ENCODE measurements at places on chromosomes 12 and 14.

GRCh38 chr14:91249841-91250616 lies 5.5 kb upstream of the GPR68 start:
- peak overlapping the region; percentile 63 for H3K27ac ChIP-seq
- no peaks in the 10 kb centered on the region for H3K27me3 ChIP-seq
- H3K36me3 ChIP-seq, result no peaks in the 10 kb centered on the region
- no peak overlapping the region for H3K4me3 ChIP-seq
- peak; percentile 73 for DNase-seq

GRCh38 chr14:24281636-24282035 lies 10.2 kb upstream of the RABGGTA start:
- no peak for DNase-seq
- H3K36me3 ChIP-seq, result no peaks in the 10 kb centered on the region
- peaks cover 48% of the 10 kb centered on the region for H3K4me1 ChIP-seq
- H3K27me3 ChIP-seq, result no peaks in the 10 kb centered on the region
- H3K4me3 ChIP-seq, result no peak overlapping the region
- H3K27ac ChIP-seq, result peak overlapping the region; percentile 53

GRCh38 chr12:111446631-111447570 lies 41.2 kb downstream of the SH2B3 start:
- peaks cover 83% of the 10 kb centered on the region for H3K36me3 ChIP-seq
- no peaks in the 10 kb centered on the region for H3K27me3 ChIP-seq

DNA sequence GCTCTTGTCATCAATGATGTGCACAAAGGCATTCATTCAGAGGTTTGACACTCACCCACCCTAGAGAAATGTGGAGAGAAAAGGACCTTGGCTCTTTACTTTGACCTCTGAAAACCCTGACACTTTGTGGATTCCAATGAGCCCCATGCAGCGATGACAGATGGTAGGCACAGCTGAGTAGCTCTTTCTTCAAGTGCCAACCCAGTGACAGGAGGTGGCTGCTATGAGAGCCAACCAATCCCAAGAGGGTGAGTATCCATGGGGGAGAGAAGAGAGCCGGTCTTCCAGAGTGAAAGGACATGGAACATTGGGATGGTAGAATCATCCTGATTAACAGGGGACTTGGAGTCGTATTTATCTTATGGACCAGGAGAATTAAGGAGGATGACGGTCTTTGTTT lies 17.8 kb downstream of the SLC8A3 start:
- no peaks in the 10 kb centered on the region for H3K27me3 ChIP-seq
- DNase-seq, result no peak
- no peaks in the 10 kb centered on the region for H3K36me3 ChIP-seq
- H3K4me3 ChIP-seq, result no peak overlapping the region
- no peak overlapping the region for H3K27ac ChIP-seq

GRCh38 chr14:68740788-68741476 lies 51.9 kb downstream of the ZFP36L1 start:
- H3K27me3 ChIP-seq, result no peaks in the 10 kb centered on the region
- DNase-seq, result no peak
- peaks cover 10% of the 10 kb centered on the region for H3K4me1 ChIP-seq
- H3K4me3 ChIP-seq, result no peak overlapping the region
- no peaks in the 10 kb centered on the region for H3K36me3 ChIP-seq

GRCh38 chr14:23588884-23589598 lies 10.5 kb upstream of the JPH4 start:
- peak; percentile 94 for DNase-seq
- no peak overlapping the region for H3K27ac ChIP-seq
- no peak overlapping the region for H3K4me3 ChIP-seq
- peaks cover 7% of the 10 kb centered on the region for H3K4me1 ChIP-seq
- no peaks in the 10 kb centered on the region for H3K27me3 ChIP-seq
- H3K36me3 ChIP-seq, result no peaks in the 10 kb centered on the region

GRCh38 chr14:60277605-60278190 lies 28.7 kb downstream of the PPM1A start:
- no peak overlapping the region for H3K27ac ChIP-seq
- no peak overlapping the region for H3K4me3 ChIP-seq
- no peaks in the 10 kb centered on the region for H3K27me3 ChIP-seq
- no peak for DNase-seq
- H3K4me1 ChIP-seq, result peaks cover 30% of the 10 kb centered on the region

GRCh38 chr12:63144556-63144955 lies 6.4 kb downstream of the AVPR1A start:
- H3K36me3 ChIP-seq, result no peaks in the 10 kb centered on the region
- DNase-seq, result no peak
- no peaks in the 10 kb centered on the region for H3K4me1 ChIP-seq
- H3K27ac ChIP-seq, result no peak overlapping the region

DNA sequence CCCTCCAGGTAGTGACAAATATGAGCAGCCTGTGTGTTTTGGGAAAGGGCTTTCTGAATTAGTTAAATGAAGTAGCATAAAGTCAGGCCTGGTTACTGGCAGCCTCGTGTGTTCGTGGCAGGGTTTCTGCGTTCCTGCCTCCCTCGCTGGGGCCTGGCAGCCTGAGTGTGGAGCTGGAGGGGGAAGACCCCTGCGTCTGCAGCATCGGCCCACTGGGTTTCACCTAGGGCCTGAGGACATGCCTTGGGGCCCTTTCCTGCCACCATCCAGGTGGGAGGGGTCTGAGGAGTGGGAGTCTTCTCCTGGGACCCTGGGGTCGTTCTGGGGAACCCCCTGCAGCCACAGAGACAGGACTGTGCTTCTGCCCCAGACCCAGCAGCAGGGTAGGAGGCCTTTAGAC lies 20.4 kb upstream of the AMN start:
- no peaks in the 10 kb centered on the region for H3K27me3 ChIP-seq
- DNase-seq, result no peak
- H3K36me3 ChIP-seq, result peaks cover 58% of the 10 kb centered on the region
- no peak overlapping the region for H3K4me3 ChIP-seq
- H3K27ac ChIP-seq, result no peak overlapping the region

GRCh38 chr14:54105406-54105805 lies 148.8 kb upstream of the BMP4 start:
- peaks cover 12% of the 10 kb centered on the region for H3K4me1 ChIP-seq
- DNase-seq, result no peak
- H3K4me3 ChIP-seq, result no peak overlapping the region
- no peaks in the 10 kb centered on the region for H3K36me3 ChIP-seq

DNA sequence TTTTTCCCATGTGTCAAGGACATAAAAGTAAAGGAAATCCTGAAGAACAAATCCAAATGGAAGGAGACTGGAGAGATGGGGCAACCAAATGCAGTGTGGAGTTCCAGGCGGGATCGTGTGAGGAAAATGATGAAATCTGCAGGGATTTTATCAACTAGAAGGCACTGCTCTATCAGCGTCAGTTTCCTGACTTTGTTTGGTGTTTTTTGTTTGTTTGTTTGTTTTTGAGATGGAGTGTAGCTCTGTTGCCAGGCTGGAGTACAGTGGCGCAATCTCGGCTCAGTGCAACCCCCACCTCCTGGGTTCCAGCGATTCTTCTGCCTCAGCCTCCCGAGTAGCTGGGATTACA lies 43.3 kb upstream of the GPR132 start:
- DNase-seq, result no peak
- H3K27ac ChIP-seq, result no peak overlapping the region
- no peak overlapping the region for H3K4me3 ChIP-seq
- no peaks in the 10 kb centered on the region for H3K36me3 ChIP-seq
- peaks cover 6% of the 10 kb centered on the region for H3K27me3 ChIP-seq

- H3K4me1 ChIP-seq, result no peaks in the 10 kb centered on the region
- no peak overlapping the region for H3K4me3 ChIP-seq
- H3K36me3 ChIP-seq, result no peaks in the 10 kb centered on the region
- DNase-seq, result no peak
- no peaks in the 10 kb centered on the region for H3K27me3 ChIP-seq
Observed at GRCh38 chr12:10293570-10294227, 14.0 kb upstream of the KLRD1 start.

DNA sequence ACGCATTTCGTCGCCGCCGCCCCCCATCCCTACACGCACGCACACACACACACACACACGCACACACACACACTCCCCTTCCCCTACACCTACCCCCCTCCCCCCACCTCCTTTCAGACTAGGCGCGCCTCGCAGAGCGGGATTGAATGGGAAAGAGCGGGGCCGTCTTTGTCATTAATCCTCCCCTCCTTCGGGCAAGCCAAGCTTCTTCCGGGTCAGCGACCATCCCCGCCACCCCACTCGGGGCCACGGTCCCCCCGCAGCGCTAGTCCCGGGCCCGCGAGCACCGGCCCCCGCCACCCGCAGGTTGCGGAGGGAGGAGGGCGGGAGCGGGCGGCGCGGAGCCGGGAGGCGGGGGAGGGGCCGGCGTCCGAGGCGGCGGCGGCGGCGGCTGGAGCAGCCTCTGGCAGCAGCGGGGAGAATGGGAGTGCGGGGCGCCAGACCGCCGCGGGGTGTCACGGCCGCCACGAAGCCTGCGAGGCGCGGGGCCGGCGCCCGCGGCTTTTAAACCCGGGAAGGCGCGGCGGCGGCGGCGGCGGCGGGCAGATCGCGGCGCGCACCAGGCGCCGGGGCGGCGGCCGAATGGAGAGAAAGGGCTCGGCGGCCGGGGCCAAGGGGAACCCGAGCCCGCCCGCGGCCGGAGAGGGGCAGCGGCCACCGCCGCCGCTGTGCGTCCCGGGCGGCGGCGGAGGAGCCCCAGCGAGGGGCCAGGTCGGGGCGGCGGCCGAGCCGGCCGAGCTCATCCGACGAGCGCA lies at the start of gene TTC9:
TTC9 (plus strand) TSS at position 369 of the 755 bp plus-strand sequence; CDS start at position 583, 214 bp downstream.
- peak within 1 kb of the TSS; percentile 64 for H3K27ac ChIP-seq
- DNase-seq, result peak; percentile 50
- peak within 1 kb of the TSS; percentile 85 for H3K4me3 ChIP-seq
- peaks cover 23% of the 10 kb centered on the region for H3K4me1 ChIP-seq

DNA sequence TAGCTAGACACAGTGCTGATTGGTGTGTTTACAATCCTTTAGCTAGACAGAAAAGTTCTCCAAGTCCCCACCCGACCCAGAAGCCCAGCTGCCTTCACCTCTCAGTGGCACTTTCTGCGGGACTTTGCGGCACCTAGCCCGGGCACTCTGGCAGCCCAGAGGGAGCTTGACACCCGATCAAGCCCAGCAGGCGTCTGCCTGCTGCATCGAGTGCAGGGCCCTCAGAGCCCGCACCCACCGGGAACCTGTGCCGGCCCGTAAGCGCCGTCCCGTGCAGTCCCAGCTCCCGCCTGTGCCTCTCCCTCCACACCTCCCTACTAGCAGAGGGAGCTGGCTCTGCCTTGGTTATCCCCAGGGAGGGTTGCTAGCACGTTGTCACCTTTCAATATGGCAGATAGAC lies 631.0 kb upstream of the STXBP6 start:
- no peak overlapping the region for H3K27ac ChIP-seq
- no peaks in the 10 kb centered on the region for H3K27me3 ChIP-seq
- DNase-seq, result no peak
- H3K4me1 ChIP-seq, result no peaks in the 10 kb centered on the region

DNA sequence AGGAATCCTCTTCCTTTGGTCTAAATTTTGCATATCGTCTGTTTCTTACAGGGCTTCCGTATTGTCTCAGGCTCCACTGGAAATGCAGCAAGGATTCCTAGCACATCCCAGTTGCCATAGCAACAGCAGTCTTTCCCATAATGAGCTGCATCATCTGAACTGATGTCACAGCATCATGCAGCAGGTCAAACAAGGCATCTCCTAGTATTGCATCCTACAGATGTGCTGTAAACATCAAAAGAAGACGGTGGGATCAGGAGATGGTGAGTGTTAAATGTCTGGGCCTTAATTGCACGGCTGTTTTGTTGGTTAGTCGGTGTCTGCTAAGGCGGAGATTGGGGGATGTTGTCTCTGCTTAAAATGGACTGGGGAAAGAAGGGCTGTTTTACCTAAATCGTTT lies at the start of gene AKAP6:
AKAP6 (plus strand) TSS at position 153 of the 400 bp plus-strand sequence. CDS start 104,196 bp downstream, outside the sequence.
- no peak within 1 kb of the TSS for H3K4me3 ChIP-seq
- no peaks in the 10 kb centered on the region for H3K27me3 ChIP-seq

- peaks cover 84% of the 10 kb centered on the region for H3K36me3 ChIP-seq
- no peak overlapping the region for H3K27ac ChIP-seq
- no peak overlapping the region for H3K4me3 ChIP-seq
- H3K27me3 ChIP-seq, result no peaks in the 10 kb centered on the region
Observed at GRCh38 chr12:71900091-71900490, 38.6 kb upstream of the TPH2 start.

- H3K27me3 ChIP-seq, result peaks cover 15% of the 10 kb centered on the region
- no peak overlapping the region for H3K4me3 ChIP-seq
- no peaks in the 10 kb centered on the region for H3K36me3 ChIP-seq
- no peaks in the 10 kb centered on the region for H3K4me1 ChIP-seq
Observed at GRCh38 chr12:127280393-127281275, 986.3 kb upstream of the TMEM132C start.

DNA sequence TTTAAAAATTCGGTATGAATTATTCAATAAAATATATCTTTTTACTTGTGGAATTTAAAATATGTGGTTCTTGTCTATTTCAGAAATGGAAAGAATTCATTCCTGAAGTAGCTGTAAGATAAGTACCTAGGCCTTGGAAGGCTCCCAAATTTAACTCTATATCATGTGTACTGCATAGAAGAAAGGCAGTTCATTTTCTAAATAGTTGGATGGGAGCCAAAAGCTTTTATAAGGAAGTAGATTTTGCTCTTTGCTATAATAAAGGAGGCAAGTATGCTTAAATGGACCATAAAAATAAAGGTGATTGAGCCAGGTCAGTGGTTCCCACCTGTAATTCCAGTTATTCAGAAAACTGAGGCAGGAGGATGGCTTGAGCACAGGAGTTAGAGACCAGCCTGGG lies 187.5 kb downstream of the ATXN7L3B start:
- H3K27ac ChIP-seq, result no peak overlapping the region
- no peak for DNase-seq
- no peaks in the 10 kb centered on the region for H3K4me1 ChIP-seq
- H3K36me3 ChIP-seq, result no peaks in the 10 kb centered on the region
- no peak overlapping the region for H3K4me3 ChIP-seq

DNA sequence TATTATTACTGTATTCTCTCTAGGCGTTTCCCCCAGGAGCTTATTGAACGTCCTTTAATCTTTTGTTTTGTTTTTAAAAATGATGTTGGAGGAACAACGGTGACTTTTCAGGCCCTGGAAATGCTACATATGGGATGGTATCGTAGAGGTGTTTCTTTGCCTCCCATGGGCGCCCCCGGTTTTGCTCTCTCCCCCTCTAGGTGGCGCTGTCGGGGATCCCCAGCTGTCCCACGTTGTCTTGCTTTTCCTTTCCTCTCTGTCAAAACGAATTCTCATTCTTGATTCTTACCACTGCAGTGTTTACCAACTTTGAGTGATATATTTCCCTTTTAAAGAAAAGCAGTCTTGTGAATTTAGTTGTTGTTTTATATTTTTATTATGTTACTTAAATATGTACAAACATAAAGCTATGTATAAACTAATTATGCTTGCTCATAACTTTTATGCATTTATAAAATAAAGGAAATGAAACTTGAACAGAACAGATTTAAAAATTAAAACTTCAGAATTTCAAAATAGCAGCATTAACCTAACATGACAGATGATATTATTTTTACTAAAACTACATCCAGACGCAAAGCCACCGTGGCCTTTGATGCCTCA lies 171.9 kb downstream of the RGS6 start:
- peak; percentile 49 for DNase-seq
- H3K4me3 ChIP-seq, result no peak overlapping the region
- no peaks in the 10 kb centered on the region for H3K36me3 ChIP-seq

GRCh38 chr12:56900583-56900982 lies 33.6 kb downstream of the SDR9C7 start:
- DNase-seq, result no peak
- H3K27me3 ChIP-seq, result no peaks in the 10 kb centered on the region
- no peak overlapping the region for H3K27ac ChIP-seq
- H3K4me3 ChIP-seq, result no peak overlapping the region

- peak overlapping the region; percentile 73 for H3K27ac ChIP-seq
- peak overlapping the region; percentile 18 for H3K4me3 ChIP-seq
- no peaks in the 10 kb centered on the region for H3K27me3 ChIP-seq
Observed at GRCh38 chr14:69658664-69659261, 47.4 kb downstream of the SUSD6 start.
